Smooth muscle cell of the brain vasculature (primary cell): ENCODE measurements at places on chromosomes 5 and 9.
A peak's percentile ranks its signal among the peaks of the same experiment; 100 is the strongest.

DNA sequence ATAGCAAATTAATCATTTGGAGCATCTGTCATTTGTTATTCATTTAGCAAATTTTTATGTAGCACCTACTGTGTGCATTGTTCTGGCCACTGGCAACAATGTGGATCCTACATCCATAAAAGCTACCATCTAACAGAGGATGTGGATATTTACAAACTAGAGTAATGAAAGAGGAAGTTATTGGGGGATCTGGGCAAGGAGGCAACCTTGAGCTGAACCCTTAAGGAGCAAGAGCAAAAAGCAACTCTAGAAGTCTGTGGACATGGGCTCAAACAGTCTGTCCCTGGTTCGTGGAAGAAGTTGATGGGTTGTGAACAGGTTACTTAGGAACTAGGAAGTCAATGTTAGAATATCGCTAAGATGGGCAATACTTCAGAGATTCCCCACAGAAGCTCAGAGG, 259.9 kb downstream of the SYK start:
- no peak for DNase-seq

GRCh38 chr5:6832994-6833393, 119.8 kb downstream of the TENT4A start:
- DNase-seq, result no peak

DNA sequence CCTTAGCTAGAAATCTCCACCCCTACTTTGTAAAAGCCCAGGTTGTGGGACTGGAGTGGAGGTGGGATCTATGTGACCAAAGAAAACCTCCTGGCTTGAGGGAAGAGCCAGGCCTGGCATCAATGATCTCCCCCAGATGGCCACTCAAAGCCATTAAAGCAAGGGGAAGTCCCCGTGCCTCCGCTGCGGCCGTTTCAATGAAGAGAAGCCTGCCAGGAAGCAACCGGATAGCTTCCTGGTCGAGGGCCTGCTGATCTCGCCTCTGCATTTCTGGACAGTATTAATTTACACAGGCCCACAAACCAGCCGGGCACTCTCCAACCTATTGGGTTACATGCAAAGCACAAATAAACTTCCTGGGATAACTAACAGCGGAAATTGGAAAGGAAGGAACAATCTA, 160.5 kb upstream of the MSX2 start:
- DNase-seq, result no peak

DNA sequence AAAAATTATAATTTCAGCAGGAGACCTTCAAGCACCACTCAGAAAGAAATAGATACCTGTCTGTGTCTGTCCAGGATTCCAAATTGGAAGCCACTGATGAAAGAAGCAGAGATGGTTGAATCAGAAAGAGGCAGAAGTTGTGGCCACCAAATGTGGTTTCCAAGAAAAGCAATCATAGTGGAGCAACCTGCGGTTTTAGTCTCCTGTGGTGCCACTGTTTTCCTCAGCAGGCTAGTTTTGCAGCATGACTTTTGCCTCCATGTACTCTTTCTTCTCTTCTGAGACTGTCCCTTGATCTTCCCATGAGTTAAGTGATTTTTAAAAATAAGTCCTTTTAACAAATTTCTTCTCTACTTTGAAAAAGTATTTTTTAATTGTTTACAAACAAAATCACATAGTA, 535.8 kb downstream of the CYLC2 start:
- peak; percentile 1 for DNase-seq
